ENCODE measurements at places on chromosomes 1 and 21.

DNA sequence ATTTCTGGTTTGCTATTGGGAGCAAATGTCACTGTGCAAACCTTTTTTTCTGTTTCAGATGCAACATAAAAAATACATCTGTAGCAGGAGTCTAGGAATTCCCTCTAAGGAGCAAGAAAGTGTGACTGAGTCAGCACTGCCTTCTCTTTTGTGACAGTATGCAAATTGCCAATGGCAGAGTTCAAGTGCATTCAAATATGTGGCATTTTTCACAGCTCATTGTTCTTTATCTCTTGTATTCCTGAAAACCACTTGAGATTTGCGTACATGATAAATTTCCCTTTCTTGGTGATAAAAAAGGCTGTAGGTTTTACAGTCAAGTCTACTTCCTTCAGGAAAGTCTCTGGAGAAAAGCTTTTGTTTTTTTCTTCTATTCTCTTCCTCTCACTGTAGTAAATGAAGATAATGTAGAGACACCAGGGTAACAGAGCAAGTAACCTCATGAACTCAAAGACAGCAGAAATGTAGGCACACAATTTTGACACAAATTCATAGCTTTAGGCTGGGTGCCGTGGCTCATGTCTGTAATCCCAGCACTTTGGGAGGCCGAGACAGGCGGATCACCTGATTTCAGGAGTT is 129.7 kb upstream of the L1TD1 start:
- DNase-seq, result no peak

- DNase-seq, result no peak
Measured at GRCh38 chr1:116808200-116808847, 54.1 kb downstream of the CD2 start.

- DNase-seq, result no peak
Measured at GRCh38 chr1:30981172-30981571, 72.6 kb upstream of the SDC3 start.

DNA sequence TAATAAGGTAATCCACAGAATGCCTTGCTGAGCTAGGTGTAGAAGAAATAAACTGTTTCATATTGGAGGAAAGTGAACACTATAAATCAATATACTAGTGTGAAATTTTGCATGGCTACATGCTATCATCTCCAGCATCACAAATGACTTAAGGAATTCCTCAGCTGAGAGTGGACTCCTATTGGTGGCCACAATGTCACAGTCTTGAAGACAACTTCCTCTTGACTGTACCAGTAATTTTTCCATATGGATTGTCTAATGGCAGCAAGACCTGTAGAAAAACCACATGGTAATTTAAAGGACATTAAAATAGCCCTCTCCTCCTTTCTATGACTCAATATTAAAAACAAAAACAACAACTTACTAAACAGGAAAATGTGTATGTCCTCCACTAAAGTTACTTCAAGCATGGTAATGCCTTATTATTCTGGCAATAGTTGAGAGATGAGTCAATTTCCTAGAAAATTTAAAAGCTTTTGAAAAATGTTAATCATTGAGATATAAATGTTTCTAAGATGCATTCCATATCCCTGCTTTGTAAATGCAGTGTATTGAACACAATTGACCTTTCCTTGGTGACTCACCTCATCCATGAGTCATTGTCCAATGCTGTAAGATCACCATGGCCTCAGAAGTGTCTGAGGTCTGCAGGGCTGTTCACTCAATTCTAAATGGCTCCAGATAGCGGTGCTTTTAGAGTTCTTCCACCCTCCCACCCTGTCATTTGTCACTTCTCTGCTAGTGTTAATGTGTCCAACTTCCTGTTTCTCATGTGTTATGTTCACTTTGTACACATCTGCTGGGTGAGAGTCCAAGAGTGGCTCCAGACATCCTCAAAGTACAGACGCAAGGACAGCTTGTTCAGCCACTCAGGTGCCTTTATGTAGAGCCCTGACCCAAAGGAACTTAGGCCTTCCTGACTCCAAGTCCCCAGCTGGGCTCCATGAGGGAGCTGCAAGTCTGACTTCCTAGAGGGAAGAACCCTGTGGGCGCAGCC is 32.8 kb upstream of the DNASE2B start:
- no peak for DNase-seq

DNA sequence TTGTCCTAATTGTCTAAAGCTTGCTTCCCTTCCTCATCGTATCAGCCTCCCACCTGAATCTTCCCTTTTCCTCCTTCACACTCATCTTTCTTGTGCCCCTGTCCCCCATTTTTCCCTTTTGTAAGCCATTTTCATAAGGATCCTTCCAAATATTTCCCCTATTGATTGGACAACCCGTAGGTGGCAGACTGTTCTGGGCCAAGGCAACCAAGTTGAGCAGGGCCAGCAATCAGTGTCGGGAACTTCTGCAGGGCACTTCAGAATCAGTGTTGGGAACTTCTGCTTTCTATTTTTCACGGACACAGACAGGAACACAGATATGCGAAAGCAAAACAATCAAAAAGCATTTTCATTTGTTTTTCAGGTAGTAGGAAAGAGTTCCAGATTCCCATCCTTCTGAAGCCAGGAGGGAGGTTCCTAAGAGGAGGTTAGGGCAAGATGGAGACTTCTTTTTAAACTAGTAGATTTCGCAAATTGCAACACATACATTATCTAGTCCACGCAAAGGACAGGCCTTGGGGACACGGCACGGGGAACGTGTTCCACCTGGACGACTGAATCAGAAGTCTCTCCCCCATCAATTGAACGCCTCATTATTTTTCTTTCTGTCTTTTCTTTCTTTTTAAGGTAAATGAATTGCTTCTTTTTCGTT is 691 bp upstream of the MPZL1 start:
- DNase-seq, result peak; percentile 82

DNA sequence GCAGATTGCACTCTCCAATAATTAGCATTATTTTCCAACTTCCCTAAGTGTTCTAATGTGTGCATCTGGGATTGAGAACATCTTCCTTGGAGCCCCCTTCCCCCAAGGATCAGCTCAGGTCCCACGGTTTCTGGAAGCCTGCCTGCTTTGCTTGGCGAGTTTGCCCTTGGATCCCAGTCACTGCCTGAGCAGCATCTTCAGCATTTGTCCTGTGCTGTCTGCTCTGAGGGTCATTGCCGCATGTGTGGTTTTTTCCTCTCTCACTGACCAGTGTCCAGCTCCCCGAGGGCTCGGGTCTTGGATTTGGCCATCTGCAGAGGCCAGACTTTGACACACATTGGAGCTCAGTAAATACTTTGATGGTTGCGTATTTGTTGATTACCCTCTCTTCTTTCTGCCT is 18.1 kb downstream of the VANGL2 start:
- no peak for DNase-seq
